ENCODE measurements at places on chromosomes 2 and 18. TPM values are rescaled to one million over a fixed set of nuclear protein-coding genes. Genes with fewer than 3 reads are reported as not detected.

The TMEM247 gene
- not detected for total RNA-seq

The KDSR gene
- 46.9 TPM for total RNA-seq

The RGPD6 gene
- total RNA-seq: 152 TPM

The C2orf42 gene
- 34.8 TPM for total RNA-seq

The EGR4 gene
- not detected for total RNA-seq

The TTC21B gene
- total RNA-seq: 38.9 TPM

The CHMP3 gene
- 64.8 TPM for total RNA-seq

The RNU2-63P gene
- 16.6 TPM for total RNA-seq

The NT5C1B gene
- total RNA-seq: not detected

The METTL4 gene
- 13.8 TPM for total RNA-seq

The FAM228A gene
- total RNA-seq: not detected

The SDC1 gene
- total RNA-seq: not detected

The OR6B2 gene
- total RNA-seq: not detected

The TRIM54 gene
- total RNA-seq: not detected

The MTCL1 gene
- total RNA-seq: not detected

The RFX8 gene
- 0.24 TPM for total RNA-seq

The KCNE4 gene
- total RNA-seq: not detected

The IL1R1 gene
- 0.41 TPM for total RNA-seq

The KLHL14 gene
- 0.59 TPM for total RNA-seq

The ICOS gene
- 26.2 TPM for total RNA-seq

The SERPINE2 gene
- 5.2 TPM for total RNA-seq

The MYOM1 gene
- 1.8 TPM for total RNA-seq
